NCI-H82 (cell line): ENCODE measurements at places on chromosomes 11 and 22.
A peak's percentile ranks its signal among the peaks of the same experiment; 100 is the strongest.

GRCh38 chr11:126918556-126918955 is 82.0 kb downstream of the KIRREL3 start:
- DNase-seq = no peak

- DNase-seq = no peak
These were observed 5.6 kb upstream of the APOBEC3H start for GRCh38 chr22:39091126-39092081.

DNA sequence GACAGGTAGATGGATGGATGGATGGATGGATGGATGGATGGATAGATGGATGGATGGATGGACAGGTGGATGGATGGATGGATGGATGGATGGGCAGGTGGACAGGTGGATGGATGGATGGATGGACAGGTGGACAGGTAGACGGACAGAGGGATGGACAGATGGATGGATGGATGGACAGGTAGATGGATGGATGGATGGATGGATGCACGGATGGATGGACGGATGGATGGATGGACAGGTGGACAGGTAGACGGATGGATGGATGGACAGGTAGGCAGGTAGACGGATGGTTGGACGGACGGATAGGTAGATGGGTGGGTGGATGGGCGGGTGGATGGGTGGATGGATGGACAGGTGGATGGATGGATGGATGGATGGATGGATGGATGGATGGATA is 24.3 kb downstream of the PDGFB start:
- DNase-seq = no peak

DNA sequence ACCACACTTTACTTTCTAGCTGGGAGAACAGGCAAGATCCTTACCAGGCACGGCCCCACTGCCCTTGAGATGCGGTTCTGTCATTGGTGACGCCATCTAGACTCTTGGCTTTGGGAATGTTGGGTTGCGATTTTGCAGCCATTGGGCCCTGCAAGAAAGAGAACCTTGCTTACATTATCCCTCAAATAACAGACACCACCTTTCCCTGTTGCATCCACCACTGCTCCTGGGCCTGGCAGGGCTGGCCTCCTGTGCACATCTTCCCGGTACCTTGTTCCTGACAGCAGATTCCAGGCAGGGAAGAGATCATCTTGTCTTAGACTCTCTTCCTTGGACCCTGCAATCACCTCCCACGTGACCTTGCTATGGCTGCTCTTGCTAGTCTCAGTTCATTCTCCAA is 3.4 kb downstream of the DHCR7 start:
- DNase-seq = no peak

GRCh38 chr11:17277024-17277584 is 565 bp downstream of the NUCB2 start:
- peak; percentile 54 for DNase-seq

GRCh38 chr22:49738566-49738965 is 89.1 kb downstream of the BRD1 start:
- no peak for DNase-seq

GRCh38 chr11:72832301-72833082 is 18.3 kb downstream of the ATG16L2 start:
- no peak for DNase-seq

DNA sequence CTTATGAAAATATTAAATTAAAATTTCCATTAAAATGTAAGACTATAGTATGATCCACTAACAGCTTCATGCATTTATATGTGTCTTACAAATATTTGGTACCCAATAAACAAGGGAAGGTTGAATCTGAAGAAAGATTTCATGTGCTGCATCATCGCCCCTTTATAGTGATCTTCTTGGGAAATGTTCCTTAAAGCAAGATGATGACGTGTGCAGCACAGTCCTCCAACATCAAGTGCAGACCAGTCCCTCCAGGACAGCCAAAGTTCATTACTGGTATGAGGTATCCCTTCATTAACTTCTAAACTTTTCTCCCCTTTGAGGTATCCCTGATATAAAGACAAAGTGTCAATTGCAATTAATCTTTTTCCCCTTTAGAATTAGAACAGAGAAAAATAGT is 567.0 kb downstream of the METTL15 start:
- DNase-seq = no peak

- DNase-seq = no peak
These were observed 352 bp downstream of the C22orf23 start for GRCh38 chr22:37953062-37953436.

DNA sequence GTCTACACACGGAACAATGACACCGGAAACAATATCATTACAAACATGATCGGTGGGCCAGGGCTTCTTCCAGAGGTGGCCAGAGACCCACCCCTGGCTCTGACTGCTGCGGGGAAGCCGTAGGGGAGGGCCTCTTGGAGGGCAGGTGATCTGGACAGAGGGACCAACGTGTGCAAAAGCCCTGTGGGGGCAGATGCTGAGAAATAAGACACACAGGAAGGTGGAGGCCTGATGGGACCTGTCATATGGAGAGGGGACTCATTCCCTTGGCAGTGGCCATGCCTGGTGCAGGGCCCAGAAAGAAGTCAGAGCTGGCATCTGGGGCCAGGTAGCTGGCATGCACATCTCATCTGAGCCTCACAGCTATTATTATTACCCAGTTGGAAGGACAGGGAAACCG is 1.1 kb downstream of the ALDH3B2 start:
- DNase-seq = no peak

DNA sequence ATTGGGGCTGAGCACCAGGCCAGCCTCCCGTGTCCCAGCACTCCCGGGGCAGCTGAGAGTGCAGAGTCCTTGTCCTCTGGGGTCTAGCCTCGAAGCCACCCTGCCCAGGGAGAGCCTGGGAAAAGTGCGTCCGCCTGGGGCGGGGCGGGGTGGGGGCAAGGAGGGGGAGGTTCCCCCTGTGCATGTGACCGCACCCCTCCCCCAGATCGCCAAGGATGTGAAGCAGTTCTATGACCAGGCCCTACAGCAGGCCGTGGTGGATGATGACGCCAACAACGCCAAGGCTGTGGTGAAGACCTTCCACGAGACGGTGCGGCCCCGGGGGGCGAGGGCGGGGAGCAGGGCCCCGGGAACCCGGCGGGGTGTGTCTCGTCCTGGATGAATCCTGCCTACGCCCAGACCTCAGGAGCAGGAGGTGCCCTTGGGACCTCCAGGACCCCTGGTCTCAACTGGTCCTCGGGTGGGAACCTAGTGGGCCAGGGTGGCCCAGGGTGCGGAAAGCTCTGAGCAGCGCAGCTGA is 5.3 kb upstream of the TSSC4 start:
- DNase-seq = no peak

- DNase-seq = no peak
These were observed 13.1 kb downstream of the MS4A15 start for GRCh38 chr11:60769811-60770210.

- peak; percentile 84 for DNase-seq
These were observed 5.2 kb upstream of the GCAT start for GRCh38 chr22:37802310-37803194.

GRCh38 chr11:117781627-117782026 is 15.4 kb downstream of the DSCAML1 start:
- DNase-seq = peak; percentile 70

- DNase-seq = no peak
These were observed 117.6 kb downstream of the C11orf58 start for GRCh38 chr11:16856022-16856471.

GRCh38 chr11:89612096-89612495 is 98.0 kb upstream of the TRIM77 start:
- no peak for DNase-seq

DNA sequence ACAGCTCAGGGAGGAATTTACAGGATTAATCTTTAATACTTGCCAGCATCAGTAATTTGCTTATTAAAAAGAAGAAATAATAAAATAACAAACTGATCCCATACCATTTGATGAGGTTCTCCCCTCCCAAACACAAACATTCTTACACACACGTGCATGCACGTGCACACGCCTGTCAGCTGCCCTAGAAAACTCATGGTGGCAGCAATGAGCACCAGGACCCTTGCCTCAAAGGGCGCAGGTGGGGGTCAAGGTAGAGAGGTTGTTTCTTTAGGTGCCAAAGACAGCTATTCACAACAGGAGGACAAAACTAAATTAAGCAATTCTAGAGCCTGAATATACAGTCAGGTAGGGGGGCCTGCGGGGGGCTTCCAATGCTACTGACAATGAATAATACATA is 219.3 kb downstream of the BUD13 start:
- DNase-seq = no peak

DNA sequence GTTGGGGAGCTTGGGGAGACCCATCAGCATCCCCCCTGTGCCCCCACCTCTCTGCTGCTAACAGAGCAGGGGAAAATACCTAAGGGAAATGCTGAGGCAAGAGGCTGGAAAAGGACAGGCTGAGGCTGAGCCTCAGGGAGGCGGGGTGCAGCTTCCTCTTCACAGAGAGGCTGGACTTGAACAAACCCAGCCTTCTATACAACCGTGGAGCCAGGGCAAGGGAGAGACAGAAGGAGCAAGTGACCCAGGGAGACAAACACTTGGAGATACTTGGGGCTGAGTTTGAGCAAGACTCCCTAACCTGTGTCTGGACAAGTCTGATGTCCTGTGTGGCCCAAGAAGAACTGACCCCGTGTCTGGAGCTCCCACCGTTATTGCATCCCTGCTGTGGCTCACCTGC is at the start of gene SLCO2B1:
SLCO2B1 (plus strand) TSS at position 229 of the 400 bp plus-strand sequence. CDS start 275 bp downstream, outside the sequence.
- no peak for DNase-seq

DNA sequence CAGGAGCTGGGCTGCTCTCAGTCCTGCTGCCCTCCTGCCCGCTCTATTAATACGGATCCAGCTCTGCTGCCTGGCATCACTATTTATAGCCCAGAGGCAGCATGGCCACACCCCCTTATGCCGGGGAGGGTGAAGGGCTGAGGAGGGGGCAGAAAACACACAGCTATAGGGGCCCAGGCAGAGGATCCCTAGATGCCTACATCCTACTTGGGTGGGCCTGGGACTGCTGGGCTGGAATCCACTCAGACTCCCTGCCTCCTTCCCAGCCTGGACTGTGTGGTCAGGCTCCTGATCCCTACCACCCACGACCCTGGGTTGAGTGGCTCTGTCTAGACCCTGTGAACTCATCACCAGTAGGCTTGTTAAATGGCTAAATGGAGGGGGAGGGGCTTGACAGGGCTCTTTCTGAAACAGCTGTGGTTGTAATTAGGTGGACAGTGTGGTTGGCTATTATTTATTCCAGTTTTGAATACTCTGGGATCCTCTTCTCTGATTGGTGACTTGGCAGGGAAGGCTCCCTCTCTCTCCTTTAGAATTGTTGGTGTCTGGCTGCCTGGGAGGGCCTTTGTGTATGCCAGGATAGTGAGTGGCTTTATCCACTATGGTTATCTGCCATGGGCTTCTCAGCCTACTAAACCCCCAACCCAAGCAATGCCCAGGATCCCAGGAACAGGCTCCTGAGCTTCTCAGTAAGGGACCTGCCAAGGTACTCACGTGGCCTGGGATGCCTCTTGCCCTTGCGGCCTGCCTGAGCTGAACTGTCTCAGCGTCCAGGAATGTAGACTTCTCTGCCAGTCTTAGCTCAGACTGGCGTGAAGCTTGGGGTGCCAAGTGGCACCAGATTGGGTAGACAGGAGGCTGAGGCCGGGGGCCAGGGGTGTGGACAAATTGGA is 15.2 kb downstream of the PHLDB1 start:
- peak; percentile 90 for DNase-seq

GRCh38 chr11:27553186-27553585 is 46.6 kb upstream of the LIN7C start:
- peak; percentile 10 for DNase-seq

GRCh38 chr11:57873196-57873911 is 111.8 kb downstream of the CTNND1 start:
- DNase-seq = no peak

GRCh38 chr11:14789879-14790484 is 102.0 kb downstream of the CYP2R1 start:
- DNase-seq = no peak

GRCh38 chr11:27904358-27905055 is 203.4 kb downstream of the KIF18A start:
- no peak for DNase-seq

- no peak for DNase-seq
These were observed 90.3 kb upstream of the CD82 start for GRCh38 chr11:44475114-44475686.

DNA sequence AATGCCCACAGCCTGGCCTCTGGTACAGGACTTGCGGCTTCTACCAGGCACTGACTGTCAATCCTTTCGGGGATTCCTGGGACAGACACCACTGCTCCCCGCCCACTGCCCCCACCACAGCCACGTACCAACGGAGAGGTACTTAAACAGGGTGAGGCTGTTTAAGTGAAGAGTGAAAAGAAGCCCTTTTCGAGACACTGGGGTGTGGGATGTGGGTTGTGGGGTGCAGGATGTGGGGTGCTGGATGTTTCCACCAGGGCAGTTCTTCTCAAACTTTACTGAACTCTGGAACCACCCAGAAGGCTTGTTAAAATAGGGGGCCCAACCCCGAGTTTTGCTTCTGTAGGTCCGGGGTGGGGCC is 34.2 kb upstream of the PRR5 start:
- DNase-seq = no peak

DNA sequence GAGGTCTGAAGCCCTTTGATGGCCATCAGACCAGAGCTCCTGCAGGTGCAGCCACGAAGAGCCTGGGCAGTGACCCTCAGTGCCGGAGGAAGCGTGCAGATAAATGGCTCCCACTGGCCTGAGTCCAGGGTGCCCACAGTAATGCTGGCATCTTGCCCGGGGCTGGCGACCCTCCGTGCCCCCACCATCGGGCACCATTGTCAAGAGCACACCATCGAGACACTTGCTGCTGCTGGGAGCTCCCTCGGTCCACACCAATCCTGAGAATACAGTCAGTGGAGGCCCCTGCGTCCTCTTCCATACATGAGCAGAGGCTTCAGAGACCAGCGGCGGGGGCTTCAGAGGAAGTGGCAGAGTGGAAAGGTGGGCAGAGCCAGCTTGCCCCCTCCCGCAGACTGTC is 1448.3 kb downstream of the BRD1 start:
- no peak for DNase-seq

- no peak for DNase-seq
These were observed 44.9 kb downstream of the ATG16L2 start for GRCh38 chr11:72859126-72859525.

DNA sequence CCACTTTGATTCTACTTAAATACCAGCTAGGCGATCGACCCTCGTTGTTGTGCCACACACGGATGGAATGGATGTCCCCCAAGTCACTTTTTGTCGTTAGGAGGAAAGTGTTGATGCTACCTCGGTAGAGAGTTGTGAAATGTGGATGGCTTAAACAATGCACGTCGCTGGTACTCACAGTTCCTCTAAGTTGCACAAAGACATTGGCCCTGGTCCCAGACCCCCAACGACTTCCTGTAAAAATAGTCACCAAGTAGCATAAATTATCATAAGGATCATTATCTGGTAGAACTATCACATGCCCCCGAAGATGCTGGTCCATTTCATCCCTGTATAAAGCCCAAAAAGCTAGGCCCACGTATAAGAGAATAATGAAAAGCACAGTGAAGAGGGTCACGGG is 3.8 kb downstream of the PKDREJ start:
- DNase-seq = no peak
